ENCODE measurements at places on chromosomes 1 and 21.

DNA sequence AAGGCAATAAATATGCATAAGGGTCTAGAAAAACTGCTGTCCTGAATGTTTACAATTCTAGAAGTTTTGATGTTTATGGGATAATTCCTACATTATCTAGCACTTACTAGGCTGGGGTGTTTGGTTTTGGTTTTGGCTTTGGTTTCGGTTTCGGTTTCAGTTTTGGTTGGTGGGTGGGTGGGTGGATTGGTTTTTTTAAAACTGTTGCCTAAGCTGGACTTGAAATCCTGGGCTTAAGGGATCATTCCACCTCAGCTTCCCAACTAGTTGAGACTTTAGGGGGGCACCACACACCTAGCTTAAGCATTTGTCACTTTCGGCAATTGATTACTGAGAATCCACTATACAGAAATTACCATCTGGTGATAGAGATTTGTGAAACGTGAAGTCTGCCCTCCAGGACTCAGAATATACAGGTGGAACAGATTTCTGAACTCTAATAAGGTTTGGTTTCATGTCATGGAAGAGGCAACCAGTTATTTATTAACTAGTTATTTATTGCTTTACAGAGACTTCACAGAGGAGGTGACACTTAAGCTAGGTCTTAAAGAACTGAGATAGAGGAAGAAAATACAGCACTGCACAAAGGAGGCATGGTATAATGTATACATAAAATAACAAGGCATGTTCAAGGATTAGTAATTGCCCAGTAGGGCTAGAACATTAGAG lies 69.6 kb downstream of the PIK3R3 start:
- no peak for DNase-seq

DNA sequence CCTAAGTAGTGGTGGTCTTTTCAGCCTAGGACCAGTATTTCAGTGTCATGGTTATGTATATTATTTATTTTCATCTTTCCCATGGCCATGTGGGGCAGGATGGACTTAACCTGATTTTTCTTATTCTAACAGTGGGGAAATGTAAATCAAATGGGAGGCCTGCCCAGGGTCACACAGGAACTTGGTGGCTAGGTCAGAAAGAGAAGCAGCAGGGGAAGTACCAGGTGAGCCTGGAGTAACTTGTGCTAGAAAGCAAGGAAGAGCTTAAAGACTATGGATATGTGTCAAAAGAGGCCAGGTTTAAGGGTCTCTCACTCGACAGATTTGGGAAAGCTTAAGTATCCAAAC lies 936 bp downstream of the ZFP69B start:
- no peak for DNase-seq

- DNase-seq = no peak
These were observed 26.3 kb downstream of the MTARC1 start for GRCh38 chr1:220813013-220813412.

- DNase-seq = no peak
These were observed 24.5 kb upstream of the TSPAN2 start for GRCh38 chr1:115113766-115114165.

DNA sequence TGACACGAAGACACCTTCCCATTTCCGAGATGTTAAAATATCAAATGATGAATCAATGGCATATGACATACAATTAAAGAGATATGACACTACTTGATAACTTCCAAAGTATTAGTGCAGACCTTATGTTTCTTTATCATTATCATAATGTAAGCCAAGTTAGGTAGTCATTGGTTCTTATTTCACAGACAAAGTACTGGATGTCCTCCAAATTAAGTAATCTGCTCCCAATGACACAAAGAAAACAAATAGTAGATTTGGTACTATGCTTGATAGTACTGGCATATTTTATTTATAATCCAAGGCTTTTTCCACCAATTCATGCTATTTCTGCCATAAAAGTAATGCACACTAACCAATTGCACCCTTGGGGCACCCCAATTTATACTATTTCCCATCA lies 11.9 kb upstream of the NRIP1 start:
- no peak for DNase-seq

DNA sequence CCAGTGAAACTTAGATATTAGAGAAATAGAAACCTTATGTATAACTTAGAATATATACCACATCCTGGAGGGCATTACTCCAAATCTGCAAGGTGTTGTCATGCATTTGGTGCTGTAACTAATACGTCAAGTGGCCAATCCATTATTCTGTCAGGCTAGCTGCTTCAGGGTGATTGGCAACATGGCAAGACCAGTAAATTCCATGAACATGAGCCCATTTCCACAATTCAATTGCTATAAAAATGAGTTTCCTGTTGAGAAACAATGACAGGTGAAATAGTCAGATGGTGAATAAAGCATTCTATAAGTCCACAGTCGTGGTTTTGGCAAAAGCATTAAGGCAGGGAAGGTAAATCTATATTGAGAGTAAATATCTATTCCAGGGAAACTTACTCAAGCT lies 566.0 kb downstream of the ADGRL2 start:
- no peak for DNase-seq

- peak; percentile 24 for DNase-seq
These were observed 322.4 kb downstream of the SETD4 start for GRCh38 chr21:35737899-35738346.

DNA sequence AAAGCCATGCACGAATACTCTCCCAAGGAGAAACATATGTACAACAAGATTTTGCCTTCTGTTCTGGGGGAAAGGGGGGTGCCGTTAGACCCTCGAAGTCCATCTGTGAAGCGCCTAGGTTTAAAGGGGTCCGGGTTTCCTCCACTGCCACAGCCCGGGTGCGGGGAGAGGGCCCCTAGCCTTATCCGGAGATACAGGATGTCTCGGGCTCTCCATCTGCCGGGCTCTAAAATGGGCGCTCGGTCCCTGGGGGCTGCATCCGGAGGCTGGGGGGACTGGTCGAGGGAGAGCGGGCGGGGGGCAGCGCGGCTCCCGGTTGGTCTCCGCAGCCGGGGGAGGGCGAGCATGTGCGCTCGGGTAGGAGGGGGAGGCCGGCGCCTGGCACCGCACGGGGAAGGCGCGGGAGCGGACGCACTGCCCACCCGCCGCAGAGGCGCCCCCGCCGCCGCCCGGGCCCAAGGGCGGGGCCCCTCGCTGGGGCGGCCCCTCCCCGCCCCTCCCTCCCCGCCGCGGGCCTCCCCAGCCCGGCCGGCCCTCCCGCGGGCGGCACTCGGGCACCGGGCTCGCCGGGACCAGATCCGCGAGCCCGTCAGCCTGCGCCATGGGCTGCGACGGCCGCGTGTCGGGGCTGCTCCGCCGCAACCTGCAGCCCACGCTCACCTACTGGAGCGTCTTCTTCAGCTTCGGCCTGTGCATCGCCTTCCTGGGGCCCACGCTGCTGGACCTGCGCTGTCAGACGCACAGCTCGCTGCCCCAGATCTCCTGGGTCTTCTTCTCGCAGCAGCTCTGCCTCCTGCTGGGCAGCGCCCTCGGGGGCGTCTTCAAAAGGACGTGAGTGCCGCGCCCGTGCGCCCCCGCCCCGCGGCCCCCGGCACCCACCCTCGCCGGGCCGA lies 63.1 kb downstream of the ELK4 start:
- DNase-seq = no peak

DNA sequence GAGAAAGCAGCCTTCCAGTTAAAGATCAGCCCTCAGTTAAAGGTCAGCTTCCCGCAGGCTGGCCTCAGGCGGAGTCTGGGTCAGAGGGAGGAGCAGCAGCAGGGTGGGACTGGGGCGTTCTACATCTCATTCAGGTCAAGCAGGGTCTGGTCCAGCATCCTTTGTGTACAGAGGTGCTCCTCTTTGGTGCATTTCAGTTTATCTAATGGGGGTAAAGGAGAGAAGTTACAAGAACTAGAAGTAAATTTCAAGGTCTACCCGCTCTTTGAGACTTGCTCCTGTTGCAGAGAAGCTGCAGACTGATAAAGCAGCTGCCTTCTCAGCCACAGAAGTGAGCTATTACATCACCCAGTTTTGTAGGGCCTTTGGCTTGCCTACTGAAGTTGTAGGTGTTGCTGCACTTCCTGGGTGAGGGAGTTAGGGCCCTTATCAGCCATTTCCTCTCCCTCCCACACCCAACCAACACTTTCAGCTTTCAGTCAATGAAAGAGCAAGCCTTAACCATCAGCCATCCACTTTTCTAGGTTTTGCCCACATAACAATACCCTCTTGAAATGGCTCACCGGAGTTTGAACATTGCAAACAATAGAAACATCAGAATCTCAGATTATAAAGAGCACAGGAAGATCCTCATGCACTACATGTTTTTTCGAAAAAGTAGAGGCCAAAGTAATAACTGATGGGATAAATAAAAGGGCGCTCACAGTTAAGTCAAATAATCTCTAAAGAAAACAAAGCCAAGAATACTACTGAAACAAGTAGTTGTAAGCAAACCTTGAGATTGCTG lies 2.8 kb upstream of the NUP210L start:
- no peak for DNase-seq
